ENCODE measurements at places on chromosomes 7 and 10. TPM values are rescaled to one million over a fixed set of nuclear protein-coding genes. Genes with fewer than 3 reads are reported as not detected.

DNA sequence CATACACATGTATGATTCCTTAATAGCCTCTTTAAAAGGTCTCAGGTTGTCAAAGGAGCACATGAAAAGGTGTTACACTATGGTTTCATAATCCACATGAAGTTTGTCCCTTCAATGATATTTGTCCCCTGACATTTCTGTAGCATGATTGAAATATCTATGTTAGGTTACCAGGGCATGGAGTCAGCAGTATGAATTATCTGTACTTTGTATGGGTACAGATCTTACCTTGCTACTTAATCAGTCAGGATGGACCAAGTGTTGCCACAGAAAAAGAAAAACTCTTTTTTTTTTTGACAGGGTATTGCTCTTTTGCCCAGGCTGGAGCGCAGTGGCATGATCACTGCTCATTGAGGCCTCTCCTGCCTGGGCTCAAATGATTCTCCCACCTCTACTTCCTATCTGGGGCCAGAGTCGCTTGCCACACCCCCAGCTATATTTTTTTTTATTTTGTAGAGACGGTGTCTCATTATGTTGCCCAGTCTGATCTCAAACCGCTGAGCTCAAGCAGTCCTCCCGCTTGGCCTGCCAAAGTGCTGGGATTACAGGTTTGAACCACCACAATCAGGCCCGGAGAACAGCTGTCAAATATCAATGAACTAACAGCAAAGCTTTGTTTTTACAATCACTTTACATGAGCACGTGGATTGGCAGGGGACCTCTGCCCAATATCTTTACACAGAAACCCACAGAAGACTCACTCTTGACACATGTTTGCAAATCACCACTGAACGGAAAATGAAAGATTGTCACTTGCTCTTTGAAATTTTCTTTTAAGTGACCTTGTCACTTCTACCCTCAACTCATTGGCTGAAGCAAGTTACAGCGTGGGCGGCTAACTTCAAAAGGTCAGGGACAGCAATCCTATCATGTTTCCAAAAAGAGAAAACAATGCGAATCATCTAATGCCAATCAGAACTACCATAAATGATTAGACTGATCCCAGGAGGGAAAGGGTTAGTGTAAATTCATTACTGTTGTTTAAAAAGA is 140.2 kb downstream of the PRKG1 start:
- no peak for DNase-seq

DNA sequence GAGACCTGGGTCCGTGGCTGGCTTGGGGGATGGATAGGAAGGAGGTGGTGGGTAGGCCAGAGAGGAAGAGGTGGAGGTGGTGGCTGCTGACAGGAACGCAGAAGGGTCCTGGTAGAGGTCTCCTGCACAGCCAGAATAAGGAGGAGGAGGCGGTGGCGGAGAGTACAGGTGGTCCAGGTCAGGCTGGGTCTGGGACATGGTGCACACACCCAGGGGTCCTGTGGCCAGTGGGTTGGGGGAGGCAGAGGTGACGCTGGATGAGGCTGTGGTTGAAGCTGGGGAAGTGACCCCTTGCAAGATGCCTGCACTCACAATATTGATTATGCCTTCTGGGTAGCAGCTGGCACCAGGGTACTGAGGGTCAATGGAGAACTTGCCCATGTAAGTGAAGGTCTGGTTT is 2.2 kb downstream of the EGR2 start:
- no peak for DNase-seq

DNA sequence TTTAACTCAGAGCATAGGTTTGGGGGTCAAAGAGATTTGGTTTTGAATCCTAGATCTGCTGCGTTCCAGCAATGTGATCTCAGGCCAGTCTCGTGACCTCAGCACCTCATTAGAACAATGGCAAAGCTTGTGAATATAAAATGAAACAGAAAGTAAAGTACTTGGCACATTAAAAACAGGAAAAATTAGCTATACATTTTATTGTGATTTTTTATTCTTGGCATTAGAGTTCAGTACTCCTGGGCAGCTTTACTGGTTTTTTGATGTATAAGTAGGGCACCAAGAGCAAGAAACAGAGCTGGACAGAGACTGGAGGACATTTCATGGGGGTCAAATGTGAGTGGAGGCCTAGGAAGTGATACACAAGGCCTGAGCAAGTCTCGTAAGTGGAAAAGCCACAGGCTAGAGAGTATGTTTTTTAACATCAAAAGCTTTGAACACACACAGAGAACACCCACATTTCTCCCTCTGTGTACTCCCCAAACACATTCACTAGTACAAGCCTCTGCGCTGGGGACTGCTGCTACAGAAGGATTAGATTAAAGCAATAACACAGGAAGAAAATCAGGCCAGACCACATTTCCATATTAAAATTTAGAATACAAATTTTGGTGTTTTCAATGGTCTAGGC is 157.2 kb upstream of the SLC25A13 start:
- DNase-seq = no peak

GRCh38 chr7:2968176-2968575 is 75.5 kb downstream of the CARD11 start:
- no peak for DNase-seq

GRCh38 chr7:26652401-26653100 is 211.8 kb downstream of the SKAP2 start:
- no peak for DNase-seq

DNA sequence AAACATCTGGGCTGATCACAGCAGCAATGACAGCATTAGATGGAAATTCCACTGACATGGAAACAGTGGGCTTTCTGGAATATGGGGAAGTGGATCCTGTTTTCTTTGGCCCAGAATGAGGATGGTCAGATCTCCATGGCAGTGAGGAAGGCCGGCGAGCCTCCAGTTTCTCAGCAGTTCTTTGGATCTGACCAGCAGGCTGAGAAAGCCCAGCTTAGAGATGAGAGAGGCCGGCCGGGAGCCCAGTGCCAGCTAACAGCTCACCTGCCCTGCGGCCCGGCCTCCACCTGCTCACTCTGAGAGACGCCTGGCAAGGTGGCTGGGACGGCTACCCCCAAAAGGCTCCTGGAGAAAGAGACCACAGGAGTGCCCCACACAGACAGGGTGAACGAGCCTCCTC is 24.2 kb downstream of the GPER1 start:
- DNase-seq = peak; percentile 98

- no peak for DNase-seq
Measured at GRCh38 chr7:33841705-33842129, 63.6 kb upstream of the BMPER start.

DNA sequence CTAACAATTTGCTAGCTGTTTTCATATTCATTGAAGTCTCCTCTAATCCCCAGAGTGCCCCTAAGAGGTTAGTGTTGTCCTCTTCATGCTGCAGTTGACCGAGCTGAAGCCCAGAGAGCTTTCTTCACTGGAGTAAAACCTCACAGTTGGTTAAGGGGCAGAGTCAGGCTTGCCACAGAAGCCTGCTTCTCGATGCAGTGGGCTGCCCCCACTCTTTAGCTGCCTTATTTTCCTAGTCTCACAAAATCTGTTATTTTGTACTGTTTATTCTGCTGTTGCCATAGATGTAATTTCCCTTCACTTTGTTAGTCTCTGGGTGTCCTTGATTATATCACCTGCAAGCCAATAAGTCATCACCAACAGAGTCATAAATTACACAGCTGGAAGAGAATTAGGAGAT is 56.3 kb upstream of the ZPBP start:
- no peak for DNase-seq

The PRPS1L1 gene
- total RNA-seq = not detected

The UPP1 gene
- total RNA-seq = 30.4 TPM

The CCL26 gene
- 1.5 TPM for total RNA-seq

Data from osteoblast (primary cell).